ENCODE measurements at places on chromosomes 16 and 17.

DNA sequence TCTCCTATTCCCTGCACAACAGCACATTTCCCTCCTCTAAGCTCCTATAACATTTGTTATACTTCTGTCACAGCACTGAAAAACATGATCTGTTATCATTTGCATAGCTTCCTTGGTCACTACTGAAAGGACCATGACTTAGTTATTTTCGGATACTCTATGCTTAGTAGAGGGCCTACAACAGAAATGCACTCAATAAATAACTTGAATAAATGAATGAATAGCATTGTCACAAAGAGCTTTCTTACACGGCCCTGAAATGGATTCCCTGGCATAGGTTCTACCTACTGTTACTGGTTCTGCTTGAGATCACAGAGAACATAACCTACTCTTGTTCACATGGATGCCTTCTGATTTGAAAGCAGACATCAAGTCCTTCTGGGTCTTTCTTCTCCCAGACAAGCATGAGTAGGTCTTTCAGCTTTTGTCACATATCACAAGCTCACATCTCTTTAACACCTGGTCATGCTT is 41.6 kb downstream of the MYO1D start:
- DNase-seq = peak; percentile 66

DNA sequence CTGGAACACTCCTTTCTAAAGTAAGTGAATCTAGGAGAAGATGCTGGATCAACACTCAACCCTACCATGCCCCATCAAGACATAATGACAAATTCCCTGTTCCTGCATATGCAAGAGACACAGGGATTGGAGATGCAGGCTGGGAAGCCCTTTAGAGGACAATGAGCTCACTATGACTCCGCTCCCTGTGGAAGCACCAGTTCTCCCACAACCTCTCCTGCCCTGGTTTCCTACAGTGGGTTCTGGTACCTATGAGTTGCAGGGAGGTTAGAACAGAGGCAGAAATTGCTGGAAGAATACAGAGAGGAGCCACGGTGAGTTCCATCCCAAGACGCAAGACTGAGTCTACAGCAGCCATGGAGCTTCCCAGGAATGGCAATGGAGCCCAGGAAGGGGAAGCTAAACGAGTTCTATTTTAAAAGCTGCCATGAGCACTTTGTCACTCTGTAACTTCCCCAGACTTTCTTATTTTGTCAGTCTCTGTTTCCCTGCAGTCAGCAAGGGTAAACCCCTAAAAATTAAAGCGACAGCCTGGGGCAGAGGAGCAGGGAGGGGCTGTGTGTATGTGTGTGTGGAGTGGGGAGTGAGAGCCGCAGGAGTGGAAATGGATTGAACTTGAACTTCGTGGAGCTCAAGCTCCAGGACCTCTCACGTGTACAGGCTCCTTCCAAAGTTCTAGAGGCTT is 42.3 kb upstream of the PIK3R6 start:
- DNase-seq = no peak

- DNase-seq = no peak
Measured at GRCh38 chr17:39099663-39100286, 51.7 kb downstream of the PLXDC1 start.

DNA sequence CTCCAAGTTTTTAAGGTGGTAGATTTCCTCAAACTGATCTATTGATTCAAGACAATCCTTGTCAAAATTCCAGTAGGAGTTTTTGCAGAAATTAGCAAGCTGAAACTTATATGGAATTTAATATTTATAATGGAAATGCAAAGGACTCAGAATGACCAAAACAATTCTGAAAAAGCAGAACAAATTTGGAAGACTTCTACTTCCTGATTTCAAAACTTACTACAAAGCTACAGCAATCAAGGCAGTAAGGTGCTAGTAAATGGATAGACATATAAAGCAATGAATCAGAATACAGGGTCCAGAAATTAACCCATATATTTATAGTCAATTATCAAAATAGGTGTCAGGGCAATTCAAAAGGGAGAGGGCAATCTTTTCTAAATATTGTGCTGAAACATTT is 11.8 kb upstream of the IL21R start:
- no peak for DNase-seq

- DNase-seq = no peak
Measured at GRCh38 chr16:24534620-24535019, 4.7 kb upstream of the RBBP6 start.
